GM04504 (cell line): ENCODE measurements at places on chromosomes 6 and 20.

GRCh38 chr6:68711386-68712000, 76.4 kb downstream of the ADGRB3 start:
- no peak for DNase-seq

DNA sequence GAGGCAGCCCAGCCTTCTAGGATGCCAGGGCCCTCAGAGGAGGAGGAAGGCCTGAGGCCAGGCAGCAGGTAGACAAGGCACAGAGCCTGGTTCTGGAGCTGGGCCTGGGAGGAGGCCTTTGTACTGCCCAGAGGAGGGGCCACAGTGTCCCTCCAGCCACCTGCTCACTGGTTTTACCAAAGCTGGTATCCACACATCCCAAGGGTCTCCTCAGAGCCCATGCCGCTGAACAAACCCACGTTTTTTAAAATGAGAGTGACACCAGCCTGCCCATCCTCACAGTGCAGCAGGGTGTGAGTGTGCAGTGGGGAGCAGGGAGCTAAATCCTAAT, 162.7 kb downstream of the LY86 start:
- no peak for DNase-seq

DNA sequence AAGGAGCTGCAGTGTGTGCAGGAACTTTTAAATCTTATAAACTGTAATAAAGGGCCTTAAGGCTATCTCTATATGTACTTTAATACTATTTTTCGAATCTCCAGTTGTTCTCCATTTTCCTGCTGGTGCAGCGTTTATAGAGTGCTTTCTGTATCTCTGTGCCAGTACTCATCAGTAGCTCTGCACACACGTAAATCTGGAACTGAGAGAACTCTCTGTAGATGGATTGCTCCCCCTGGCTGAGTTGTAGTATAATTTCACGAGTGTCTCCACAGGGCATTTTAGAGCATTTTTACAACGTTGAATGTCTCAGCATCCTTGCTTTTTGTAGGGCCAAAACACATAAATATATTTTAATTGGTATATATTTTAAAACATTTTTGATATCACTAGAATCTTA, 256.5 kb downstream of the TRDN start:
- DNase-seq, result no peak

DNA sequence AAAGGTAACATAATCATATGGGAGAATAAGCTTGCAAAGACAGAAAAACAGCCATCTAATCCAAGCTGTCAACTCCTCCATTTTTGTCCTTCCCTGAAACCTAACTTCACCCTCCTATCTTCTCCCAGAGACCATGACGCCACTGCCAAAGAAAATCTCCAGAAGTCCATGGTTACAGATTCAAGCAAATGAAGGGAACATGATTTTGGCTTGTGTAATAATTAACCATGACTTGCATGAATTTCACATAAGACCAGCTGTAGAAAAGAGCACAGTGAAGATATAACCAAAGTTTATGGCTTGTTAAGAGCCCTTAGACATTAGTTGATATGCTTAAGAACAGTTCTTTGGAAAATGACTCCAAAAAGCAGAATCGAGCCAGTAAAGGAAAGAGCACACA, 342.1 kb upstream of the NRSN1 start:
- DNase-seq, result no peak

DNA sequence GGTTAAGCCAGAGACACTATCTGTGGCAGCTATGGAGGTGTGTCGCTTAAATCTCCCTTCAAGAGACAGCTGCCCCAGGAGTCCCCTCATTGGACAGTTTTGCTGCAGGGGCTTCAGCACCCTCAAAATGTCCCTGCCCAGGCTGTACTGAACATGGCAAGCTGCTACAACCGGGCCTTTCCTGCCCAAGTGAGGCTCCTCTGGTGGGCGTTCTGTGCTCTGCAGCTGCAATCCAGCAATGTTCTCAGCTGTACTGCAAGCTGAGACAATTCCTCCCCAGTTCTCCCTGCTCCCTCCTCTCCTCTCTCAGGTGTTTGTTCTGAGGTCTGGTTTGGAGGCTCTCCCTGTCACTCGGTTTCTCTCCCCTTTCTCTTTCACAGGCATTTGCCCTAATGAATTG, 190.8 kb upstream of the LAMP5 start:
- no peak for DNase-seq

DNA sequence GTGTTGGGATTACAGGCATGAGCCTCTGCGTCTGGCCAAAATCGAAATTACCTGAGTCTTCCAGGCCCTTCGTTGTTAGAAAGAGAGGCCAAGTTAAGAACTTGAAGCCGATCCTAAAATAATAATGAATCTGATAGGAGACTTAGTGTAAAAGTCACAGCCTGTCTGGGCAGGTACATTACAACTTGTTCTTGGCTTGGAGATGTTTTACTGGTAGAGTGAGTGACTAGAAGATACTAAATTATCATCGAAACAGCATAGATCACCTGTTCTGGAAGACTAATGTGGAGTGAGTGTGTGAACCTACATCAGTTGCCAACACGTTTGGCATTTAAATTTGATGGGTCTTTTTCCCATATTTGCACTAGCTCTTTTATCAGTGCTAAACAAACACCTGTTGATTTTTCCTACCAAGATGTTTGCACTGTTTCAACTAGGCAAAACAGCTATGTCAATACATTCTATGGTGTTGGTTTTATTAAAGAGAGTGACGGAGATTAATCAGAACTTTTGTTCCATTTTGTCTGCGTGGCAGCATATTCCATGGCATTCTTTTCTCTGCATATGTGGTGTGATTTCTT, 4.6 kb upstream of the TMEM217 start:
- DNase-seq, result no peak

GRCh38 chr20:32127347-32127746, 17.8 kb downstream of the TM9SF4 start:
- no peak for DNase-seq

DNA sequence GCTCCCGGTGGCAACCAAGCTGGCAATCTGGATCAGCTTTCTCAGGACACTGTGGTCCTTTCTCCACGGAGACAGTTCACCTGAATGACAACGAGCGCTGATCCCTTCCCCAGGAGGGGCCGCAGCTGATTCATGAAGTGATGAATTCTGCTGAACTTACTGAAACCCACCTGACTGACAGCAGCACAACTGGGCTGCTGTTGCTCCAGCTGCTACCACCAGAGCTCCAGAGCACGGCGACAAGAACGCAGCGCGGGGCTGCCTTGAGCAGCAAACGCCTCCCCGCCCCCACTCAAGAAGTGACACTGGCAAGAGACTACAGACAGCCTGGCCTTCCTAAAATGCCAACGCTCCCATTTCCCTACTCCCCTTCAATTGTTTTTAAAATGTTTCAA, 10.0 kb downstream of the PXDC1 start:
- DNase-seq, result no peak

- DNase-seq, result no peak
Observed at GRCh38 chr6:42140032-42140431, 2.4 kb downstream of the C6orf132 start.

DNA sequence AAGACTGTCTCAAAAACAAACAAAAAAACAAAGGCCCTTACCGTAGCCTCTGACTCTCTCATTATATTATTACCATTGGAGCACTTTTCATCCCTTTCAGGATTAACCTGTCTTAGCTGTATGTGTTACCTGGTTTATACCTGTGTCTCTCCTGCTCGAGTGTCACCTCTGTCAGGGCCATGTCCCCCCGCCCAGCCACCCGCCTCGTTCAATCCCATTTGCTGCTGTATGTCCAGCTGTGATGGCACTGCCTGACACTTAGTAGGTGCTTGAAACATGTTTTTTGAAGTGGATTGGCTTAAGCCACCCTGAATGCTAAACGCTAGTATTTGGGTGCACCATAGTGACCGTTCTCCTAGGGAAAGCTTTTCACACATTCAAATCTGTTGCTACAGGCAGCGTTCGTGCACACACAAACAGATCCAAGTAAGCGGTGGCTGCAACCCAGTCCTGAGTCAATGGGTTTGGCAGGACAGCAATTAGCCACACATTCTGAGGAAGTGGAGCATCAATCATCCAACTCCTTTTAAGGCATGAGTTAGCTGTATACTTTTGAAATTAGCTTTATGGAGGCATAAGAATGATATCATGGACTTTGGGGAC, 98.9 kb upstream of the ZNF217 start:
- peak; percentile 95 for DNase-seq

DNA sequence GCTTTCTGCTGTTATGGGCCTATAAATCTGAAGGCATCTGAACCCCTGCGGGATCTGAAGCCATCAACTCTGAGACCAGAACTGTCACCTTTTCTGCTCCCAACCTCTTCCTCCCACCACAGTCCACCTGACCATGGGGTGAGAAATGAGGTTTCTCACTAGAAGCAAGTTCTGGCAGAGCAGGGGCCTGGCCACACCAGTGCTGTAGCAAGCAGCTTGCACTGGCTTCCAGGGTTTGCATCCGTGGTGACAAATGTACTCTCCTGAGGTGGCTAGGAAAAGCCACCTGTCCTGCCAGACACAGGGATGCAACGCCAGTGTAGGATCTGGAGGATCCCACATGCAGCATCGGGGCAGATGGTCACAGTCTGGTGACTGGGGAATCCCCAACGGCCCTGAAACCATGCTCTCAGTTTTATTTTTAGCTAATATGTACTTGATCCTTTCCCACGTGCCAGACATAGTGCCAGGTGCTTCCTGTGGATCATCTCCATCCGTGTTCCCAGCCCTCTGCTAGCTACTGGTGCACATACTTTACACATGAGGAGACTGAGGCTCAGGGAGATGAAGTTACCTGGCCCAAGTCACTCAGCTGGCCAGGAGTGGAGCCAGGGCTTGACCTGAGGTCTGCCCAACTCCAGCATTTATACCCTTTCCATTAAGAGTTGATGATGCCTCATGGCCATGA, 122.1 kb upstream of the SPACA1 start:
- no peak for DNase-seq

DNA sequence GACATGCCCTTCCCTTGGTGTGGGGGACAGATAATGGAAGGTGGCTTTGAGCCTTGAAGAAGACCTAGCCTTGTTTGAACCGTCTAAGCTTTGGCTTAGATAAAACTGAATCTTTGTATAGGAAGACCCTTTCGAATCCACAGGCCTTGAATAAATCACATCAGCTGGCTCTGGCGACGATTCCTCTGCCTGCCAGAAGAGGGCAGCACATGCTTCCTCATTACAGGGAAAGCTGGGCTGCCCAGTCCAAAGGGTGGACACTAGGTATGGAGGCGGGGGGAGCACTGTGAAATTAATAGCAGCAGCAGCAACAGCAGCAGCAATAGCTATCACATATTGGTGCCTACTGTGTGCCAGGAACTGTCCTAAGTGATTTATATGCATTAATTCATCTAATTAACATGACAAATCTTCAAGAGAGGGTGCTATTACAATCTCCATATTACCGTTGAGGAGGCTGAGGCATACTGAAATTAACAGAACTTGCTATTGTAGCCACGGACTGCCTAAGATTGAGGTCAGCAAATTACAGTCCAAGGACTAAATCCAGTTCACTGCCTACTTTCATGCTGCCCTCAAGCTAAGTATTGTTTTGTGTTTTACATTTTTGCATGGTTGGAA, 85.1 kb downstream of the CLIC5 start:
- DNase-seq, result no peak

- DNase-seq, result no peak
Observed at GRCh38 chr6:119313937-119314884, 35.4 kb downstream of the MAN1A1 start.

DNA sequence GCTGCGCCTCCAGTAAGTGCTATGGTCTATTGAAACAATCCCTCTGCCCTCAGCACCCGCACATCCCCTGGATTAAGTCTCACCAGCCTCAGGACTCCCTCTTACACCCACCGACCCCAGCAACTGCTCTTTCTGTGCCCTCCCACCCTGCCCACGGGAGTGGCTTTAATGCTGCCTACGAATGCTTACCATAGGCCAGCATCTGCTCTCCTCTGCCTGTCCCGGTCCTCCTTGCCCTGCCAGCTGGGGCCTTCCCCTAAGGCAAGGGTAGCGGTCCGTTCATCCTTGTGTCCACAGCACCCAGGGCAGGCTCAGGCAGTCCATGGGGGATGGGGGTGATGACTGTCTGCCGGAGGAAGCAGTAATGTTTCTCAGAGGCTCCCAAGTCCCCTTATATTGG, 4.1 kb downstream of the EBF4 start:
- no peak for DNase-seq

DNA sequence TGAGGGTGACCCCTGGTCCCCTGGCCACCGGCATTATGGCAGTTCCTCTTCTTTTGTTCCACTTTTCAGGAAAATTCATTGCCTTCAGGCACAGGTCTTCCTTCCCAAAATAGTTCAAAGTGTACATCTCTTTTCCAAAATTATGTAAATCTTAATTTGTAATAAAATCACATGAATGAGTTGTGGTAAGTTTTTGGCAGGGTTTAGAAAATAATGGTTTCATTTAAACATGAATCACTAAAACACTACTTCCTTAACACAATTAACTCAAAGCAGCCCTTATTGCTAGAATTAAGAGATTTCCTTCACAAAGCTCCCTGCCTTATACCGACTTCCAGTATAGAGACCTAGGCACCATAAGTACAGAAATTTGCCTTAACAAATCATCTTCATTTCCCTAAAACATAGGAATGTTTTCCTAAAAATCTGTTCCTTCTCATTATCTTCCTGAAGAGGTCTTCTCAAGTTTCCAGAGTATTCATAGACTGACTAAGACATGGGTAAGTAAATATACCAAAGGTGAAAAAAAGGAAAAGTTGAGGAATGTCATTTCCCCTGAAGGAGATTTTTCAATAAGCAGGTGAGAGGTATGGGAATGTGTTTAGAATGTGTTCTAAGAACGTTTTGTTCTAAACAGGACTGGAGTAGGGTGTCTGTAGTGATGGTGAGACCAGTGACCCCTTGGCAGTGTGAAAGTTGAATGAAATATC, 148.2 kb upstream of the CITED2 start:
- no peak for DNase-seq

DNA sequence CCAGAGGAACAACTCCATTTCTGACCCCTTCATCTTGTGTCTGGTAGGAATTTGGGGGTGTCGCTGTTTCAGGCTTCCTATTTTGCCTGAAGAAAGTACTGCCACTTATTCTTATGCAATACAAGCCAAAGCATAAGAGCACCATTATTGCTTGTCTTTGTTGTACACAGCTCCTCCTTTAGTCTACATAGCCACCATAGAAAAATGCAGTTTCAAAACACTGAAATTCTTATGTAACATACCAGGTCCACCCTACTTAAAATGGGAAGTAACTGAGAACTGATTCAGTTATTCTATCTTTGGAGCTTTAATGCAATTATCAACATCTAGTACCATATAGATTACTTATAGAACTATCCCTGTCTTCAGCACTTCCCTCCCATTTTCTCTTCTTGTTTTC, 255.5 kb downstream of the ARHGAP18 start:
- no peak for DNase-seq

DNA sequence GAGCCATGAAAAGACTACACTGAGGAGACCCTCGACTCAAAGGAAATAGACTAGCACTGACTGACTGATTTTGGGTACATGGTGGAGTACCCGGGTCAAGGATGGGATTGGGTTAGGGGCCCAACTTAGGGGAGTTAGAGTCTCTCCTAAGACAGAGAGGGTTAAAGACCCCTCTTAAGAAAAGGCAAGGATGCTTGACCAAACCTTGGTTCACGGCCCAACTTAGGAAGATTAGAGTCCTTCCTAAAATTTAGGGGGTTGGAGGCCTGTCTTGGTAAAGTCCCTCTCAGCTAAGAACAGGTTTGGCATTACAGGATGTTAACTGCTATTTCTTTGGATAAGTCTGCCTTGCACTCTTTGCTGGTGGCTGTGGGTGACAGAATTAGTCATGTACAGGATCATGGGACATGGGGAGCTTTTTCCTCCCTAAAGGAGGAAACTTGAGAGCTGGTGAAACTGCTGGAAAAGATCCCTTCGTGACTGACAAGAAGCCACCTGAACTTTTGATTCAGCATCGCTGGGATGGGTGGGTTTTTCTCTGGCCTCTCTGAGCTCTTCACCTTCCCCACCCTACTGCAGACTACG, 12.3 kb upstream of the SLC22A16 start:
- DNase-seq, result no peak

- no peak for DNase-seq
Observed at GRCh38 chr6:11852061-11852651, 73.6 kb upstream of the ADTRP start.
